ENCODE measurements at places on chromosomes 6 and 20.

GRCh38 chr20:40797425-40797824 is 108.4 kb upstream of the MAFB start:
- no peak for DNase-seq

GRCh38 chr6:22392711-22393110 is 95.9 kb upstream of the PRL start:
- no peak for DNase-seq

DNA sequence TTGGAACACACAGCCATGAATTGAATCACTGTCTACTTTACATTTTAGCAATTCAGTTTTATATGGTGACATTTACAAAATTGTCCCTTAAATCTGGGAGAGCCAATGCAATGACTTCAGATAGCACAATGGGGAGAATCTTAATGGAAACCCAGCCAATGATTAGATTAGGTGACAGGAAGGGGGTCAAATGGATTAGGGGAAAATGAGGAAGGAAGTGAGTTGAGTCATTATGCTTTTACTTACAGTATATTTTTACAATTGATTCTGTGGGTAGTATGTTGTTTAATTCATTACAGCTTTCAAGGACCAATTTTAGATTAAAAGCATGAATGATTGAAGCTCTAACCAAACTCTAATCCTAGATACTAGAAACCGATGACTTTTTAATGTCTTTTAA is 229.8 kb downstream of the SOX4 start:
- no peak for DNase-seq

DNA sequence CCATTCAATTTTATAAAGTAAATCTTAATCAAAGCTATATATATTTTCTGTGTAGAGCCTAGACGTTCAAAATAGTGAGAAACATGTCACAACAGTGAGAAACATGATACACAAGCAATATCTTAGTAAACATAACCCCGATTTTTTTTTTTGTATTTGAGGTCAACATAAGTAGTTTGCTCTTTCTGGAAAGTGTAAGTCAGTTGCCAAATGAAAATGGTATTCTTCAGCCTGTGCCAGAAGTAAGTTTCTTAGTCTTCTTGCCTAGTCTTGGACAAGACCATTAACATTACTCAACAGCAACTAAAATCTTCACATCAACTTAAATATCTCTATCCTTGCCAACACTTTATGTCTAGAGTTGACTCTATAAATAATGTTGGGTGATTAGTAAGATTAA is 59.7 kb downstream of the METTL24 start:
- DNase-seq = no peak

- DNase-seq = no peak
Measured at GRCh38 chr6:139376604-139377218, 2.3 kb upstream of the CITED2 start.

GRCh38 chr6:33211136-33211535 is 2.8 kb downstream of the RING1 start:
- no peak for DNase-seq

GRCh38 chr6:36442671-36443470 is at the start of the genes KCTD20 and PXT1:
TSS of gene KCTD20 (plus strand) at chr6:36443000. CDS start at chr6:36470098, 27,098 bp downstream.
TSS of gene PXT1 (minus strand) at chr6:36442854. CDS start at chr6:36426082, 16,772 bp downstream.
- peak; percentile 69 for DNase-seq

GRCh38 chr20:8909596-8909995 is 159.3 kb upstream of the PLCB4 start:
- DNase-seq = no peak

DNA sequence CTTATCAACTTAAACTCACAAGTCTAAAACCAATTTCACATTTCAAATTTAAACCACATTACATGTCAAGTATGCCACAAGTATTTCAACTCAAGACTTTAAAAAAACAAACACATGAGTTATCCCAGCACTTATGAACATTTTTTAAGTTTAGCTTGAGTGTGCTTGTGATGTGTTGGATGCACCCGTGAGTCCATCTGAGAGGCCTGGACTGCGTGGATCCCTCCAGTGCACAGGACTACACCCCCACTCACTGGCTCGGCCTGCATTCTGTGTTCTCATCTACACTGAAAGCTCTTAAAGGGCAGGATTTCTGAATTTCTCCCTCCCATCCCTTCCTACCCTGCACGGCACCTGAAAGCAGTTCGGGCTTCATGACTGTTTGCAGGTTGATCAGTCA is 128.8 kb upstream of the CD93 start:
- no peak for DNase-seq

- no peak for DNase-seq
Measured at GRCh38 chr6:147759093-147759492, 250.6 kb downstream of the SAMD5 start.

GRCh38 chr6:13725052-13725451 is 13.4 kb upstream of the RANBP9 start:
- DNase-seq = no peak

DNA sequence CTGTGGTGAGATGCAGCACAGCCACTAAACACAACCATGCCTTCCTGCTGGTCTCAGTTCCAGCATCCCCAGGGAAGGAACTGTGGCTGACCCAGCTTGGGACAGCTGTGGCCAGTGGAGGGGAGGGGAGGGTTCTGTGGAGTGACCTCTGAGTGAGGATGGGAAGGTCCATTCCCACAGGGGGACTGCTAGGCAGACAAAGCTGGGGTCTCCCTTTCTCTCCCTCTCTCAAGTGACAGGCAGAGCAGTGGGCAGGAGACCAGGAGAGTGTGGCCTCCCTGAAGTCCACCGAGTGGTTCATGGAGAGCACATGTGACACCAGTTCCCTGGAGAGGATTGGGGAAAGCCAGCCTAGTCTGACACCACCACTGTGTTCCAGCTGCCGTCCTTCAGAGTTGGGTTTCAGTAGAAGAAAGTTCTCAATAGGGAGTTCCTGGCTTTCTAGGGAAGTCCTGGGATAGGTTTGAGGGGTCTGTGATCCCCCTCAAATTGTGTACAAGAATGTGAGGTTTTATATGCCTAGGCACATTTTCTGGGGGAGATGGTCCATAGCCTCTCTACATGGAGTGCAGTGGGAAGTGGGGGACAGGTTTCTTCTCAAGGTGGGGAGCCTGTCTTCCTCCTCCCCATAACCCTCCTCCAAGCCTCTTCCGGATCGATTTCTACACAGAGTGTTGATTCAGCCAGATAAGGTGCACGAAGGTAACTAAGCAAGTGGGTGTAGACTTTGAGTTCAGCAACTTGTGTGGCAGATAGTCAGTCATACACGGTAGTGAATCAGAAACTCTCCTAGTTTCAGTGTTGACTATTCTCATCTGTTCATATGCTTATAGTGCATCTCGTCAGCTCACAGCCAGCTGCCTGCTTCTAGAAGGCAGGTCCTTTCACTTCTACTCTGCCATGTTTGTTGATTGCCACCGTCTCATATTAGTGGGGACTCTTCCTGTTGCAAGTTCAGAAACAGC is 18.9 kb downstream of the MANBAL start:
- DNase-seq = no peak

GRCh38 chr20:17525650-17526049 is 5.5 kb downstream of the BFSP1 start:
- DNase-seq = no peak

- no peak for DNase-seq
Measured at GRCh38 chr20:2144850-2145249, 43.2 kb downstream of the STK35 start.

- no peak for DNase-seq
Measured at GRCh38 chr6:160919723-160920440, 71.7 kb upstream of the MAP3K4 start.

- DNase-seq = no peak
Measured at GRCh38 chr6:116633685-116634084, 17.4 kb downstream of the RSPH4A start.

GRCh38 chr6:151170622-151171246 is 69.0 kb upstream of the AKAP12 start:
- no peak for DNase-seq

- no peak for DNase-seq
Measured at GRCh38 chr6:116253188-116253504, 729 bp downstream of the TSPYL4 start.

- no peak for DNase-seq
Measured at GRCh38 chr6:11233673-11234573, 1.5 kb upstream of the NEDD9 start.

DNA sequence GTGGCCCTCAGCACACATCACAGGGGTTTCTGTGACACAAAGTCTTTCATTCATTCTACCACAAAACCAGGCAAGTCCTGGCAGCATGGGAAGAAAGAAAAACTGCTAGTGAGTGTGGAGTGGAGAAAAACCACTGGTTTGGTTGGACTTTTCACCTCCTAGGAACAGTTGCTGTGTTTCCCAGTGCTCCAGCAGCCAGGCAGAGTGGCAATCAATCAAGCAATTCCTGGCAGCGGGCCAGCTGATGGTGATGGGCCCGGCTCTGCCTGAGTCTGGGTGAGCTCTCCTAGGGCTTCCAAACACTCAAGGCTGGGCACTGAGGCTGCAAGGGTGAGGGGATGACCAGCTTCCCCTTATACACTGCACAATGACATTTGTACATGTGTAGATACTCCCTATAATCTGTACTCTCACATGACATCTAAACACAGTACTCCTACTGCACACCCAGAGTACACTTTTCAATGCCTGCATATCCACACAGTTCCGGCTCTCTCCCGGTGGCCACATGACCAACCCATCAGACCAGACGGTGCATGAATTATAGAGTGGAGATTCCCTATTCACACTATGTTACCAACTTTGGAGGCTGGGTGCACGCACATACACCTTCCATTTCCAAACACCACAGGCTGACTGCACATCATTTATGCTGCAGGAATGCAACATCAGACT is 156.6 kb downstream of the UNC5CL start:
- no peak for DNase-seq

DNA sequence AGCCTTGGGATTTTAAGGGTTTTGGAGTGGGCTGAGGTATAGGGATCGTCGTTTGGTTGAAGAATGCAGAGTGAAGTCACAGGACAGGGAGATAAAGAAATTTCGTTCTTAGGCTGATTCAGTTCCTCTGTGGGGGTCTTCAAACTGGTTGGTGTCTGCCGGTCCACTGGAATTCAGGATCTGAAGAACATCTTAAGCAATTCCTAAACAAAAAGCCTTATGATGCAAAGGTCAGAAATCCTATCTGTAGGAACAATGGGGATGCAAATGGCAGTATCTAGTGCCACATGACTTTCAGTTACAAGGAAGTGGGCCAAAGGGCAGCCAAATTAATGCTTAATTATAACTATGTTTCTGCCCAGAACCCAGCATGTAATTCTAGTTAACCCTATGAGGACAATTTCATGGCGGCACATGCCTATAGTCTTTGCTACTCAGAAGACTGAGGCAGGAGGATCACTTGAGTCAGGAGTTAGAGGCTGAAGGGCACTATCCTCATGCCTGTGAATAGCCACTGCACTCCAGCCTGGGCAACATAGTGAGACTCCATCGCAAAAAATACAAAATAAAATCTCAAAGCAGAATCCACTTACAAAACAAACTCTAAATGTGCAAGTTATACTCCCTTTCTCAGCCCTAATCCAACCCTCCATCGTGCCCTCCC is 4.6 kb upstream of the SLC2A10 start:
- DNase-seq = no peak
